ENCODE measurements at places on chromosomes 12 and 14. TPM values are rescaled to one million over a fixed set of nuclear protein-coding genes. Genes with fewer than 3 reads are reported as not detected.

The RIPK3 gene
- total RNA-seq: not detected

The EML5 gene
- 0.76 TPM for total RNA-seq

The FSCB gene
- not detected for total RNA-seq

The SMIM41 gene
- total RNA-seq: not detected

The CPNE6 gene
- not detected for total RNA-seq

The NID2 gene
- total RNA-seq: 26.3 TPM

The GUCY2C gene
- not detected for total RNA-seq

The B4GALNT3 gene
- total RNA-seq: 0.59 TPM

The PMEL gene
- total RNA-seq: 0.77 TPM

All from A549 treated with CORT108297 at 1 μM for 4 hours (cell line).